ENCODE measurements at places on chromosomes 1 and 21.

DNA sequence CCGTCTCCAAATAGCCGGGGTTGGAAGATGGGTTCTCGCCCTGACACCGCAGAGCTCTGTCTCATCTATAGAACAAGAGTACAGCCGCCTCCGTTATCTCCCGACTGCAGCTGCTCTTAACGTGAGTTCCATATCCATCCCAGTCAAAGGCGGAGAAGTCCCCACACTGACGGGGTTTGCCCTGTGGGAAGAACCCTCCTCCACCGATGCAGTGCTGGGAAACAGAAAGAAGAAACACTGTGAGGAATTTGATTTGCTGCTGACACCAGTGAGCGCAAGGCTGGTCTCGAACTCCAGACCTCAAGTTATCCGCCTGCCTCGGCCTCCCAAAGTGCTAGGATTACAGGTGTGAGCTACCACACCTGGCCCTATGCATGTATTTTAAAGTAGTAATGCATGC, 9.5 kb downstream of the ITLN2 start:
- DNase-seq = no peak
- H3K27me3 ChIP-seq = no peaks in the 10 kb centered on the region
- H3K4me1 ChIP-seq = peaks cover 26% of the 10 kb centered on the region
- no peaks in the 10 kb centered on the region for H3K36me3 ChIP-seq
- no peak overlapping the region for H3K27ac ChIP-seq

- no peaks in the 10 kb centered on the region for H3K4me1 ChIP-seq
- no peaks in the 10 kb centered on the region for H3K27me3 ChIP-seq
- H3K27ac ChIP-seq = no peak overlapping the region
- no peaks in the 10 kb centered on the region for H3K36me3 ChIP-seq
- H3K4me3 ChIP-seq = no peak overlapping the region
These were observed 20.1 kb upstream of the PDE4B start for GRCh38 chr1:65772607-65773006.

GRCh38 chr21:33943293-33943692, 27.7 kb upstream of the ATP5PO start:
- H3K4me1 ChIP-seq = no peaks in the 10 kb centered on the region
- no peak for DNase-seq
- H3K4me3 ChIP-seq = no peak overlapping the region

DNA sequence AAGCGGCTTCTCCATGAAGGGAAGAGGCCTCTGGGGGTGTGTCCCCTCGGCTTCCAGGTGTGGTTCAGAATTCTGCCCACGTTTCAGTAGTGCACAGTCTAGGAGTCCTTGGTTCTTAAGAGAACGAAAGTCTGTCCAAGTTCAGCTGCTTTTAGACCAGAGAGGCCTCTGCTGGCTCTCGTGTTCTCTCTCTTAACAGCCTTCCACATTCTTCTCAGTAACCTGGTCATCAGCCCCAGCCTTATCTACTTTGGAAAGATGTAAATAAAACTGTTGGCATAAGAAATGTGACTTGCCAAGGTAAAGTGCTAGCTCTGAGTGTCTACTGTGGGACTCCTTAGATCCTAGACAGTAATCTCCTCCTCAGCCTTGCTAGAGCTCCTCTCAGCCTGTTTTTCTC, 15.3 kb upstream of the STUM start:
- H3K4me3 ChIP-seq = no peak overlapping the region
- peaks cover 3% of the 10 kb centered on the region for H3K4me1 ChIP-seq
- DNase-seq = no peak
- no peak overlapping the region for H3K27ac ChIP-seq

- no peak for DNase-seq
- no peaks in the 10 kb centered on the region for H3K36me3 ChIP-seq
- no peaks in the 10 kb centered on the region for H3K27me3 ChIP-seq
- peaks cover 39% of the 10 kb centered on the region for H3K4me1 ChIP-seq
These were observed 53.5 kb upstream of the CD34 start for GRCh38 chr1:207964195-207964966.

GRCh38 chr1:87759421-87760087, 430.9 kb downstream of the LMO4 start:
- no peak for DNase-seq
- H3K4me3 ChIP-seq = no peak overlapping the region
- H3K27ac ChIP-seq = no peak overlapping the region
- no peaks in the 10 kb centered on the region for H3K36me3 ChIP-seq
- H3K4me1 ChIP-seq = no peaks in the 10 kb centered on the region

Data from testis (tissue), 5 donors.